ENCODE measurements at places on chromosomes 11 and 22.

DNA sequence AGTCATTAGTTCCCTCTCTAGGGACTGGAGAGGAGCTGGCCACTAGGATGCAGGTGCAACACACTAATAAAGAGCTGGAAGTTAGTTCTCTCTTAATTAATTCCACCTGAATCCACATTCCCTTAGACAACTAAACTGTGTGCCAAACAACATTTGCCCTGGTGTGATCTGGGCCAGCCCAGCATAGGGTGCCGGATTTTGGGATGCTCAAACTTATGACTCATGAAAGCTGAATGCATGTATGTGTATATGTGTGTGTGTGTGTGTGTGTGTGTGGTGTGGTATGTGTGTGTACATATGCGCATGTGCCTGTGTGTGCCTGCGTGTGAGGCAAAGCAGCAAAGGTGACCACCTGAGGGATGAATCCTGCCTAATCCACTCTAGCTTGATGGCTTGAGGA lies 110.7 kb downstream of the EHF start:
- no peak for DNase-seq

- no peak for DNase-seq
These were observed 142.7 kb upstream of the KIRREL3 start for GRCh38 chr11:127143251-127143650.

DNA sequence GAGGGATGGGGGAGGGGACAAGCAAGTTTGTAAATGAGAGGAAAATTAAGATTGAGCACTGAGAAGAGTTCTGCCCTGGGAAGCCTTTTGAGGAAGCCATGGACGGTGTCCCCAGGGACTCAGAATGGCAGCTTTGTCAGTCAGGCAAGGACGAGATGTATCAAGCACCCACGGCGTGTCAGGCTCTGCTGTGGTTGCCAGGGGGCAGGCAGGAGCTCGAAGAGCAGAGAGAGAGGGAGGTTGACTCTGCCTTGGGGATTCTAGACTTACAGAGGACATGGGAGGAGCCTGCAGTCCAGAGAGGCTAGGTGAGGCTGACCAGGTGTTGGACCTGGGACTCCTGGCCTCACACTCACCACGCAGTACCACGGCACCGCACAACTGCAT lies 29.1 kb upstream of the SYT7 start:
- DNase-seq: no peak

GRCh38 chr11:15923183-15923582 lies 433.2 kb downstream of the SOX6 start:
- no peak for DNase-seq

- DNase-seq: no peak
These were observed 6.8 kb upstream of the SMCO4 start for GRCh38 chr11:93549976-93550375.
